ENCODE measurements at places on chromosomes 11 and 22. TPM values are rescaled to one million over a fixed set of nuclear protein-coding genes. Genes with fewer than 3 reads are reported as not detected.

The ROBO3 gene
- 30.8 TPM for polyA plus RNA-seq

The GCAT gene
- 18.6 TPM for polyA plus RNA-seq

The FREY1 gene
- polyA plus RNA-seq, result 0.36 TPM

The CDKN1C gene
- polyA plus RNA-seq, result 131 TPM

Data from left renal pelvis (tissue), 4 donors.